ENCODE measurements at places on chromosomes 7 and 10.

DNA sequence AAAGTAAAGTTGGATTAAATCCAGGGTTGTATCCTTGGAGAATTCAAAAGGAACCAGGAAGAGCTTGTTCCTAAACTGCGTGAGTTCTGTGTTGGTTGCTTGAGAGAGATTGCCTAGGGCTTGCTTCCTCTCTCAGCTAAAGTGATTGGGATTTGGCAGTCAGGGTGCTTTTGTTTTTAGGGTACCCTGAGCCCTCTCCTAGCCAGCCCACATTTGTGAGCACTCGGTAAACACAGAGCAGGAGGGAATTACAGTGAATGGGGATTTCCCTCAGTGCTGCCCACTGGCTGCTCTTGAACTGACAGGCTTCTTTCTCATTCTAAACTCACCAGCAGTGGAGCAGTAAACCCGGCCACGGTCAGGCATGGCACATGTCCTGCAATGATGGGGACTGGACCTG, 146.9 kb downstream of the TPST1 start:
- no peak for DNase-seq

DNA sequence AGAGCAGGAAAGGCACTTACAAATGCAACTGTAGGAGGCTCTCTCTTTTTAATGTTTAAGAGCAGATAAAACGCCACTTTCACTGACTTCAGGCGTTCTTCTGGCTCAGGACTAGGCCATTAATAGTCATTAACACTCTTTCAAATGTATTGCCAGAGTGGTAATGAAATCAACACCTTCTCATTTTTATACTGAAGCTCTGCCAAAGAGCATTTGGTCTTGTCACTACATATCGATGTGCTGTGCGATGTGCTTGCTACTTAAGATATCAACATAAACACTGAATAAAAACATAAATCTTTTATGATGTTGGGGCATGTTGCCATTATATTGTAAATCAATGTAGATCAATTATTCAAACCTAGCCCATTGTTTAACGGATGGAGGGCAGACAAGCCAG, 634.7 kb downstream of the ARL4A start:
- DNase-seq, result no peak

GRCh38 chr10:125976960-125977605, 80.7 kb downstream of the FANK1 start:
- no peak for DNase-seq

DNA sequence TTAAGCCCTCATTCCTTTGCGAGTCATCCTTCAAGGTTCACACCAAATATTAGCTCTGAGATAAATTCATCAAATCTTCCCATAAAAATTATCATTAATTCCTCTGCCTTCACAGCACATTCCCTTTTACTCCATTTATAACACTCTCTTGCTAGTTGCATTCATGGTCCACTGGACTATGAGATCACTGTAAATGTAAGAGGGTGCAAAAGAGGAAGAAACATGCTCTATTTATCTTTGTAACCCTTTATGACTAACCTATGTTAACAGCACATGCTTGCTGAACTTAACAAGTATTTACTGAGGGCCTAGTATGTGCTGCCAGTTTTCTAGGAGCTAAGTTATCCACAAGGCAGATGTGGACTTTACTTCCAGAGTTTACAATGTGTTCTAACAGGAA, 86.7 kb upstream of the TMEM168 start:
- no peak for DNase-seq

DNA sequence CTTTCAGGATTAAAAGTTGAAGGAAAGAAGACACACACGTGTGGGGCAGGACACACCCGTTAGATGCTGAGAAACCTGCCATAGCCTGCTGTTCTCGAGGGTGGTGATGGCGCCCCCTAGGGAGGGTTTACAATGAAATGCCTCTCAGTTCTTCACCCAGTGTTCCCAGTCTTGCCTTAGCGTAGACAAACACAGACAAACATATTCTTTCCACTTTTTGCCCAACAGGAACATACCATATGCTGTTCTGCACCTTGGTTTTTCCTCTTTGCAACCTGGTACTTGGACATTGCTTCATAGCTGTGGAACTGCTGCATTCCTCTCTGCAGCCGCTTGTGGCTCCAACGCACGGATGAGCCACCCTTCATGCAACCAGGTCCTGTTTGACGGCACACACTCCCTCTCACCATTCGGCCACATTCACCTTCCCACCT, 23.3 kb upstream of the HSPA12A start:
- DNase-seq, result no peak

- no peak for DNase-seq
Observed at GRCh38 chr10:49415846-49416245, 20.0 kb upstream of the DRGX start.

DNA sequence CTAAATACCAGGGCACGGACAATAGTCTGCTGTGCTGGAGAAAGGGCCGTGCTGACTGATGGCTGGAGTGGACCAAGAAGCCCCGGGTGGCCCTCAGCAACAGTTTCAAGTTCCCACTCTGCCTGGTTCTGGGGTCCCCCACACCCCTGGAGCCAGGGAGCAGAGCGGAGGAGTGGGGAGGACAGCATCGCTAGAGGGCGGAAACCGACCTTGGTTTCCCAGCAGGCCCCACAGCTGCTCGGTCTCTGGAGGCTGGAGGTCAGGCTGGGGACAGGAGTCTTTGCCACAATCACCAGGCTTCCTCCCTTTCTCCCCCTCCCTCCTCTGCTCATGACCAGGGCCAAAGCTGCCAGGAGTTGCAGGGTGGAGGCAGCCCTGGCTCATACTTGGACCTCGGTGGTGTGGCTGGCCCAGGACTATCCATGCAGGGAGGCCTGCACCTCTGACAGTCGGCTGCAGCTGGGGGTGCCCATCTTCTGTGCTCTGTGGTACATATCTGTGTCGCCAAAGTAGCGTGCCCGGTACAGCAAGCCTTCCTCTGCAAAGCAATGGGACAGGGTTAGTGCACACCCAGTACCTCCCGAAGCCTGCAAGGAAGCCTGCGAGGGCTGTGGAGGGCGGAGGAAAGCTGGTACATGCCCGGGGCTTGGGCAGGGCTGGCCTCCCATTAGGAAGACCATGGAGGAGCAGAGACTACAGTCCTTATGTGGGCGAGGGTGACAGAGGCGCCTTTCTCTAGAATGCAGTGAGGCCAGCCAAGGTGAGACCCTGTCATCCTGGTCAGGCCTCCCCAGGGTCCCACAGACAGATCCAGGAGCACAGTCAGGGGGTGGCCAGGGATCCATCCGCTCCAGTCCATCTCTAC, 19.1 kb downstream of the DNAJB12 start:
- no peak for DNase-seq

DNA sequence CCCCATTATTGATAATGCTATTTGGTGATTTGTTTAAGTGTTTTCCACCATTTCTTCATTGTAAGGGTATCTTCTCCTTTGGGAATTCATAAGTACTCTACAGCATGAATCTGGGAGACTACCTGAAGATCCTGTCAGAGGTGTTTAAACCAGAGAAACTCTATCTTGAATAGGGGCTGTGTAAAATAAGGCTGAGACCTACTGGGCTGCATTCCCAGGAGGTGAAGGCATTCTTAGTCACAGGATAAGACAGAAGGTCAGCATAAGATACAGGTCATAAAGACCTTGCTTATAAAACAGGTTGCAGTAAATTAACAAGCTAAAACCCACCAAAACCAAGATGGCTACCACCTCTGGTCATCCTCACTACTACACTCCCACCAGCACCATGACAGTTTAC, 13.4 kb upstream of the OR2A5 start:
- no peak for DNase-seq

DNA sequence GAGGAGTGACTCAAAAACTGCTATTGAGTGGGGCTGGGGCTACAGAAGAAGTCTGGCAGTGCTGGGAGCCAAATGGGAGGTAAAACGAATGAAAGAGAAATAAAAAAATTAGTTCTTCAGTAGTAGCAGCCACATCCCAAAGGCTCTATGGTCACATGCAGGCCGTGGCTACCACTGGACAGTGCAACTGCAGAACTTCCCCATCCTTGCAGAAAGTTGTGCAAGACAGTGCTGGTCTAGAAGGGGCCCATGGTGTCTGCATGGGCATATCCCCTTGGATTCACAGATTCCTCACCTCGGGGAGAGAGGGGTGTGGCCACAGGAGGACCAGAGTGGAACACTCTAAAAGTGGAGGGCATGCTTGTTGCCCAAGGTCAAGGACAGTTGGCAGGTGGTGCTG, 47.6 kb downstream of the RPS24 start:
- no peak for DNase-seq

DNA sequence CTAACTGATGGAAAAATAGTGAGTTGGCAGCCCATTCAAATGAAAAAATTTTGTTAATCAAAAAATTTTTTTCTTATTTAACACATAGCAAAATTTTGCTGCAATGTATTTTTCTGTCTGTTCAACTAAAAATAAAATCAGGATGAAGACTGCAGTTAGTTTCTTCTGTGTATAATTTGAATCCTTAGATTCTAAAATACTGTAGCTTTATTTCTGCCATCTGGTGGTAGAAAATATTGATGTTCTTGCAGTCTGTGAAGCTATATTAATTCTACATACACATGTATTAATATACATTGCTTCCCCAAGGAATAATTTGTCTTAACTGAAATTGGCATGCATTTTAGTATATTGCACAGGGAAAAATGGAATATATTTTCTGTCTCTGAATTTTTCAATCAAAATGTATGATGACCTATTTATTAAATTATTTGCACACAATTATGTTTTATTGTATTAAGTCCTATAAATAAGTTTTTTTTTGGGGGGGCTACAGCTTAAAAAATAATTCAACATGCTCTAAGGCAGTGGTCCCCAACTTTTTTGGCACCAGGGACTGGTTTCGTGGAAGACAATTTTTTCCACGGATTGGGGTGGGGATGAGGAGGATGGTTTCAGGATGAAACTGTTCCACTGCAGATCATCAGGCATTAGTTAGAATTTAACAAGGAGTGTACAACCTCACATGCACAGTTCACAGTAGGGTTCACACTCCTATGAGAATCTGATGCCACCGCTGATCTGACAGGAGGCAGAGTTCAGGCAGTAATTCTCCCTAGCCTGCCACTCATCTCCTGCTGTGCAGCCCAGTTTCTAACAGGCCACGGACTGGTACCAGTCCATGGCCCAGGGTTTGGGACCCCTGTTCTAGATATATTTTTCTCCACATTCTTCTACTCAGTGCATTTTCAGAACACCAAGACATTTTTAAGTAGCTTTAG, 119.4 kb downstream of the GNAT3 start:
- DNase-seq, result no peak

- no peak for DNase-seq
Observed at GRCh38 chr7:103101543-103101942, 26.6 kb downstream of the ARMC10 start.

- DNase-seq, result no peak
Observed at GRCh38 chr7:103955985-103956384, 33.5 kb downstream of the RELN start.

DNA sequence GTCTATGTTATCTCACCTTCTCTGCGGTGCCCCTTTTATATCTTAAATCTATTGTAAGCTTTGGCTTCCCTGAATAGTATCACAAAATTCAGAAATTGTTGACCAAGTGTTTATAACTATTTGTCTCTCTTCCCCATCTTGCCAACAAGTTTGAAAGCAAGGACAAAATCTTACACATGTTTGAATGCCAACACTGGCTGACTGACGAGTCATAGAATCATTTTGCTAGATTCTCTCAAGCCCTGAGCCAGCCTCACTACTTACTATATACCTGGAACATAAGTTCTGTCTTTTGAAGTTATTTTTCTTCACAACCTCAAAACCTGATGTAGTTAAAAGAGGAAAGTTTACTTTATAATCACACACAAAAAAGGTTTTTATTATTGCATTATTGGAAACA, 700.7 kb downstream of the PHTF2 start:
- no peak for DNase-seq

- no peak for DNase-seq
Observed at GRCh38 chr10:117542706-117543224, at the start of gene EMX2. TSS of gene EMX2 (plus strand) at chr10:117542746. CDS start at chr10:117543268, 522 bp downstream.

GRCh38 chr7:91636129-91636724, 244.3 kb downstream of the MTERF1 start:
- no peak for DNase-seq

GRCh38 chr10:33125522-33126517, 167.8 kb upstream of the ITGB1 start:
- DNase-seq, result peak; percentile 25

DNA sequence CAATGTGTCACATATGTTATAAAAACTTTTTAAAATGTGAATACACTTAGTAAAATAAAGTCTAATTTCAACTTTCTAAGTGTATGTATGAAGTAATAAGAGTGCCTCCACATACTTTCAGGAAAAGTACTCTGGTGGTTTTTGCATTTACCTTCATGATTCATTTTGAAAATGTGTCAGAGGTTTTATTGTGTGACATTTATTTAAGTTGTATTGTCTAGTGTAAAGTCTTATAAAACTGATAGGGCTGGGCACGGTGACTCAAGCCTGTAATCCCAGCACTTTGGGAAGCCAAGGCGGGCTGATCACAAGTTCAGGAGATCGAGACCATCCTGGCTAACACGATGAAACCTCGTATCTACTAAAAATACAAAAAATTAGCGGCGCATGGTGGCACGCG, 226.5 kb downstream of the ITGB1 start:
- no peak for DNase-seq

GRCh38 chr7:73612598-73613269, 11.6 kb downstream of the MLXIPL start:
- DNase-seq, result no peak

GRCh38 chr10:53115660-53116059, 343.1 kb upstream of the MBL2 start:
- no peak for DNase-seq

GRCh38 chr7:86863452-86863851, 196.0 kb downstream of the ELAPOR2 start:
- no peak for DNase-seq

- DNase-seq, result no peak
Observed at GRCh38 chr7:131100357-131101054, 227.2 kb upstream of the MKLN1 start.

- DNase-seq, result no peak
Observed at GRCh38 chr10:94645285-94645684, 38.2 kb upstream of the CYP2C18 start.

DNA sequence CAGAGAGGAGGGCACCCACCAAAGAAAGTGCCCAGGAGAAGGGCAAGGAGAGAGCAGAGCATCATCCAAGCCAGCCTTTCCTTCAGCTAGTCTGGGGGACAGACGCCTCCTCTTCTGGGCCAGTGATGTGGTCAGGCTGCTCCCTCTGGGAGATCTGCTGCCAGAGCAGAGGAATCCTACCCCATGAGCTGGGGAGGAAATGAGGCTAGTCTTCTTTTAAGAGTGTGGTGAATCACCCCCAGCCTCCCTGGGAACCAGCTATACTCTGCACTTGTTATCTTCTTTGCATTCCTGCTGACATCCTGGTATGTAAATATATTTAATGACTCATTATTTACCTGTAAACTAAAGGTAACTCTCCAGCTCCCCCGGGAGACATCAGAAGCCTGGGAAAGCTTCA, 41.6 kb upstream of the EPHB6 start:
- DNase-seq, result no peak

- no peak for DNase-seq
Observed at GRCh38 chr10:49647985-49648795, 31.3 kb upstream of the C10orf53 start.

- no peak for DNase-seq
Observed at GRCh38 chr7:98211221-98211675, at the start of gene BHLHA15. TSS of gene BHLHA15 (plus strand) at chr7:98211439. CDS start at chr7:98212310, 871 bp downstream.
